ENCODE measurements at places on chromosomes 5 and 9.

GRCh38 chr5:60521376-60522291, 178.3 kb downstream of the DEPDC1B start:
- DNase-seq: no peak

- DNase-seq: no peak
These were observed 13.8 kb downstream of the ACO1 start for GRCh38 chr9:32398207-32398606.

DNA sequence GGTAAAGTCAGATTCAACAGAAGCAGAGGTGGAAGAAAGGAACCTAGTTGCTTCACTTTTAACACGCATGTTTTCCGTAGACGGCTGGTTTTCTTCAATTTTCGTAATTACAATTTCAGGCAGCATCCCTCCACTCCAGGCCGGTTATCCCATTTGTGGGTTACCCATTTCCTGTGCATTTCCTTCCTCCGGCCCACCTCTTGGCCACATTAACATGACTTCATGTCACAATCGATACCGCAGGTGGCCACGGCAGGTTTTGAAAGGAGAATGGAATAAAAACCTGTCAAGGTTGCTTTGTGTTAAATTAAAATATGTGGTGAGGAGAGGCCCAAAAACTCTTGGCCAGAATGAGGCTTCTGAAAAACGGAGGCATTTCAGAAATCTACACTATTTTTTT, 130.2 kb downstream of the PCSK5 start:
- DNase-seq: no peak

- DNase-seq: no peak
These were observed 65.2 kb downstream of the ERAP1 start for GRCh38 chr5:96742538-96742937.

DNA sequence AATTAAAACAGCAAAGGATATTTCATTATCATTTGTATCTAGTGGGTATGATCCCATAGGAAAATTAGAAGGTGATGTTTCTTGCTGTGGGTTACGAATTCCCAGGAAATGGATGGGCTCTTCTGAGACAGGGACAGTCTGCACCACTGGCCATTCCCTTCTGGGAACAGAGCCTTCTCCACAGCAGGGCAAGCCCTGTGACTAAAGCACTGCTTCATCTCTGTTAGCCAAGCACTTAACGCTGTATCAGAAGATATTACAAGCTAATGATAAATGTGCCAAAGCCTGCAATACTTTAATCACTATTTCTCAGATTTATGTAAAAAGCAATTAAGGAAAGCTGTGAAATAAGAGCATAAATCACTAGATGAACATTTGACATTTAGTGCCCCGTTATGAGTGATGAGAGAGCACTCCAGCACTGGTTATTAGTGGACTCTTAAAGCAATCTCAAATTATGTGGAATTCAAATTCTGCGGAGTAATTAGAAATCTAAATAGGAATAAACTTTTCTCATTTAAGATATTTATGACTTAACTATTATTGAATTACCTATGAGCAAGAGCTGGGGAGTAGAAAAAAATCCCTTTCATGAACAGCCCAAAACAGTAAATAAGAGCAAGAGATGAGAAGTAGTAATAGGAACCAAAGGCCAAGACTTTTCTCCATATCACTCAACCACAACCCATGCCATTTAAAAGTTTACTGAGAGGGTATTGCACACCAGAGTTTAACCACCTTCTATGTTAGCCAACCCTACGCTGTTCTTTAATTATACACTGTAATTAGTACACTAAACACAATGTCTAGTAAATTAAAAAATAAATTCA, 49.2 kb downstream of the FAM240B start:
- DNase-seq: no peak

GRCh38 chr9:32863291-32863690, 80.0 kb downstream of the TMEM215 start:
- no peak for DNase-seq

GRCh38 chr5:79025054-79025472, 40.0 kb upstream of the ARSB start:
- peak; percentile 44 for DNase-seq

GRCh38 chr9:89160806-89161205, 17.8 kb downstream of the SHC3 start:
- DNase-seq: no peak

DNA sequence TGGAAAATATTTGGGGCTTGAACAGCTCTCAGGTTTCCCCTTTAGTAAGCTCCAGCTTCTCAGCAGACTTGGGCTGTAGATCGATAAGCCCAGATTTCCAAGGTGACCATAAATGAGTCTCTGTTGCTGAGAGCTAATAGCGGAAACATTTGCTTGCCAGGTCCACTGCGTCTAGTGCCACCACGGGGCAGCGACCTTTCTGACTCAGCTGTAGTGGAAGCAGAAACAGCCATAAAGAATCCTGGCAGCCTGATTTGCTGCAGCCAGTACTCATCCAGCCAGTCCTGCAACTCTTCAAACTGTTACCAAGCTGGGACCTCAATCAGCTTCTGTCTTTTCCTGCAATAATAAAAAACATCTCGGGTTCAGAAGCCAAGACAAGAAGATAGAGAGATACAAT, 241.7 kb downstream of the DOCK8 start:
- DNase-seq: no peak

Data from NCI-H1930 (cell line).